Mesothelial cell of epicardium (in vitro differentiated cells): ENCODE measurements at places on chromosomes 6 and 20. TPM values are rescaled to one million over a fixed set of nuclear protein-coding genes. Genes with fewer than 3 reads are reported as not detected.

- H3K36me3 ChIP-seq = peaks cover 5% of the 10 kb centered on the region
- H3K4me3 ChIP-seq = no peak overlapping the region
- no peaks in the 10 kb centered on the region for H3K27me3 ChIP-seq
- no peak for DNase-seq
- H3K27ac ChIP-seq = no peak overlapping the region
Observed at GRCh38 chr20:4022386-4023286, 7.3 kb upstream of the RNF24 start.

GRCh38 chr6:81633391-81633790 is 119.1 kb downstream of the TENT5A start:
- H3K4me1 ChIP-seq = peaks cover 2% of the 10 kb centered on the region
- H3K27ac ChIP-seq = no peak overlapping the region
- peaks cover 3% of the 10 kb centered on the region for H3K36me3 ChIP-seq
- H3K4me3 ChIP-seq = no peak overlapping the region

Gene ACTL10
- total RNA-seq = 0.63 to 0.86 TPM (median 0.66 TPM) in 3 replicates

Gene MUC21
- total RNA-seq = not detected in 3 replicates

Gene C6orf58
- total RNA-seq = 0.18 to 0.51 TPM (median 0.38 TPM) in 3 replicates

- no peaks in the 10 kb centered on the region for H3K36me3 ChIP-seq
- peaks cover 4% of the 10 kb centered on the region for H3K4me1 ChIP-seq
- H3K27me3 ChIP-seq = peaks cover 9% of the 10 kb centered on the region
- H3K4me3 ChIP-seq = no peak overlapping the region
- DNase-seq = no peak
- H3K27ac ChIP-seq = no peak overlapping the region
Observed at GRCh38 chr6:18270216-18270615, 5.9 kb upstream of the DEK start.

GRCh38 chr6:134467620-134468019 is 149.7 kb upstream of the SGK1 start:
- no peak overlapping the region for H3K4me3 ChIP-seq
- H3K27me3 ChIP-seq = no peaks in the 10 kb centered on the region
- H3K36me3 ChIP-seq = no peaks in the 10 kb centered on the region
- peaks cover 31% of the 10 kb centered on the region for H3K4me1 ChIP-seq

- H3K4me1 ChIP-seq = peaks cover 43% of the 10 kb centered on the region
- no peak overlapping the region for H3K4me3 ChIP-seq
- H3K27ac ChIP-seq = peak overlapping the region; percentile 26
- no peaks in the 10 kb centered on the region for H3K36me3 ChIP-seq
- no peak for DNase-seq
- no peaks in the 10 kb centered on the region for H3K27me3 ChIP-seq
Observed at GRCh38 chr20:53940907-53941545, 129.4 kb downstream of the BCAS1 start.

Gene PLEKHG1
- total RNA-seq = 65.7 to 69.4 TPM (median 69.3 TPM) in 3 replicates

GRCh38 chr6:16776394-16777017 is 15.2 kb upstream of the ATXN1 start:
- peak overlapping the region; percentile 79 for H3K27ac ChIP-seq
- no peaks in the 10 kb centered on the region for H3K36me3 ChIP-seq
- no peak for DNase-seq
- H3K4me3 ChIP-seq = no peak overlapping the region
- H3K4me1 ChIP-seq = peaks cover 22% of the 10 kb centered on the region

- DNase-seq = no peak
- no peak overlapping the region for H3K27ac ChIP-seq
- no peaks in the 10 kb centered on the region for H3K36me3 ChIP-seq
- peaks cover 40% of the 10 kb centered on the region for H3K27me3 ChIP-seq
Observed at GRCh38 chr6:6495851-6496250, 92.7 kb upstream of the LY86 start.

Gene OOEP
- not detected in 3 replicates for total RNA-seq

DNA sequence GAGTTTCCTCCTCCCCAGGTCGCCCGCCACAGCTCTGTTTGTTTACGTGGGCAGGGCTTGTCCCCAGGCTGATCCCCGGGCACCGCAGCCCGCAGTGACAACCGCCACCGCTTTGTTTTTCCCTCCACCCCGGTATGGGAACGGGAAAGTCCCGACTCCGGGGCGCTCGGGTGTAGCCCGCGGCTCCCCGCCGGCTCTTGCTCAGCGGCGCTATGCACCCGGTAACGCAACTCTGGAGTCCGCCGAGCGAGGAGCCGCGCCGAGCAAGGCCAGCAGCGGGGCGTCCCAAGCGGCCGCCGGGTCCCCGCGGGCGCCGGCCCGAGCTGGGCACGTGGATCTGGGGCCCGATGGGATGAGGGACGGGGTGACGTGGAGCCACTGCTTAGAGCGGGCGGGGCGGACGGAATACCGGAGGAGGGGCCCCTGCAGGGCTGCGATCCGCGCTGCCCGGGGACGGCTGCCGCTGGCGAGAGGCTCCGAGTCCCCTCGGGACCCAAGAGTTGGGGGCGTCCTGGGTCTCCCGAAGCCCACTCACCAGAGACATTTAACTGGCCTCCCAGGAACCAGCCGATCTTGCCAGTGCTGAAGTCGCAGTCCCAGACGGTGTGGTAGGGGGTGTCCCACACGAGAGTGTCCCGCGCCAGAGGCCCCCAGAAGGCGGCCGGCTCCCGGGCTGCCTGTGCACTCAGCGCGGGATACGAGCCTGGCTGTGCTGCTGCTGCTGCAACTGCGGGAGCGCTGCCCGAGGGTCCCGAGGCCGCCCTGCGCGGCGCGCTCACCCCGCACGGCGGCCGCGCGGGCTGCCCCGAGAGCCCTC is 497 bp downstream of the ACSS1 start:
- H3K4me1 ChIP-seq = peaks cover 6% of the 10 kb centered on the region
- peak overlapping the region; percentile 61 for H3K4me3 ChIP-seq
- DNase-seq = peak; percentile 63

GRCh38 chr6:152463164-152463563 is 174.0 kb downstream of the SYNE1 start:
- no peak overlapping the region for H3K4me3 ChIP-seq
- H3K27me3 ChIP-seq = peaks cover 10% of the 10 kb centered on the region
- H3K4me1 ChIP-seq = no peaks in the 10 kb centered on the region
- no peak for DNase-seq

GRCh38 chr20:3248167-3248992 is 9.4 kb upstream of the SLC4A11 start:
- peaks cover 62% of the 10 kb centered on the region for H3K27me3 ChIP-seq
- no peaks in the 10 kb centered on the region for H3K4me1 ChIP-seq
- H3K36me3 ChIP-seq = peaks cover 11% of the 10 kb centered on the region
- no peak overlapping the region for H3K4me3 ChIP-seq
- no peak overlapping the region for H3K27ac ChIP-seq

GRCh38 chr6:22653980-22654610 is 84.7 kb downstream of the HDGFL1 start:
- no peaks in the 10 kb centered on the region for H3K27me3 ChIP-seq
- no peak for DNase-seq
- peaks cover 33% of the 10 kb centered on the region for H3K4me1 ChIP-seq
- H3K4me3 ChIP-seq = no peak overlapping the region
- H3K36me3 ChIP-seq = no peaks in the 10 kb centered on the region

GRCh38 chr6:121383478-121383877 is 49.2 kb upstream of the TBC1D32 start:
- no peaks in the 10 kb centered on the region for H3K27me3 ChIP-seq
- H3K36me3 ChIP-seq = no peaks in the 10 kb centered on the region
- no peak overlapping the region for H3K27ac ChIP-seq

GRCh38 chr20:36392989-36393388 is 86.8 kb downstream of the DLGAP4 start:
- H3K4me1 ChIP-seq = no peaks in the 10 kb centered on the region
- DNase-seq = no peak
- H3K27me3 ChIP-seq = peaks cover 13% of the 10 kb centered on the region
- no peak overlapping the region for H3K4me3 ChIP-seq

DNA sequence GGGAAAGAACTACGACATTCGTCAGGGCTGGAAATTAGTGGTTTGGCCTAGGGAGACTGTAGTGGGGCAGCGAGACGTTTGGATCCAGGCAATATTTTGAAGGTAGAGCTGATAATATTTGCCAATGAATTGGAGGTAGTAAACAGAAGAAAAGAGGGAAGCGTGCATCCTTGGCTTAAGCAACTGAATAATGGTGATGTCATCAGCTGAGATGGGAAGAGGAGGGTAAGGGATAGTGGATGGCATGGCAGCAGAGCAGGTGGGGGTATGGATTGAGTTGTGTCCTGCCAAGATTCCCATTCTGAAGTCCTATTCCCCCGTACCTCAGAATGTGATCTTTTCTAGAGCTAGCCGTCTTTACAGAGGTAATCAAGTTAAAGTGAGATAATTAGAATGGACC is 119.2 kb downstream of the PDE7B start:
- H3K4me3 ChIP-seq = no peak overlapping the region
- no peak for DNase-seq
- no peak overlapping the region for H3K27ac ChIP-seq
- H3K4me1 ChIP-seq = peaks cover 21% of the 10 kb centered on the region
- no peaks in the 10 kb centered on the region for H3K36me3 ChIP-seq

Gene TBPL1
- total RNA-seq = 29.3 to 31.0 TPM (median 30.5 TPM) in 3 replicates

GRCh38 chr6:11055127-11055627 is 11.1 kb upstream of the ELOVL2 start:
- no peak for DNase-seq
- no peaks in the 10 kb centered on the region for H3K4me1 ChIP-seq
- no peak overlapping the region for H3K4me3 ChIP-seq

DNA sequence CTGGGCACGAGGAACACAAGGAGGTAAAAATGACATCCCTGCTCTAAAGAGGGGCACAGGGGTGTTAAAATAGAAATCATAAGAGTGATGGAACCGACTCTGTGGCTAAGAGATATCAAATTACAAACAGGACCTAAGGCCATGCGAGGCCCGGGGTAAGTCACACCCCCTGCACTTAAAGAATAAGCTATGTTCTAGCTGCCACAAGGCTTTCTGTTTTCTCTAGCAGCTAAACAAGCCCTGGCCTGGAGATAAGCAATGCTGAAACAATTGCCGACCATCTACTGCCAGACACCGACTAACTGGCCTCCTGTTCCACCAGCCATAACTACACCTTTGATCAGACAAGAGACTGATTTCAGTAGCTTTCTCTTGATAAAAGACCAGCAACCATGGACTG is 32.4 kb downstream of the MDGA1 start:
- H3K27me3 ChIP-seq = peaks cover 5% of the 10 kb centered on the region
- DNase-seq = no peak
- peaks cover 14% of the 10 kb centered on the region for H3K4me1 ChIP-seq
- no peak overlapping the region for H3K4me3 ChIP-seq
- no peak overlapping the region for H3K27ac ChIP-seq

Gene HLA-DRB1
- 4.5 to 5.4 TPM (median 5.3 TPM) in 3 replicates for total RNA-seq

Gene HIVEP1
- total RNA-seq = 63.4 to 69.4 TPM (median 64.0 TPM) in 3 replicates

- peak overlapping the region; percentile 60 for H3K4me3 ChIP-seq
- peaks cover 8% of the 10 kb centered on the region for H3K4me1 ChIP-seq
- no peak overlapping the region for H3K27ac ChIP-seq
- H3K36me3 ChIP-seq = no peaks in the 10 kb centered on the region
Observed at GRCh38 chr20:64042054-64042781, 6.2 kb downstream of the C20orf204 start.

GRCh38 chr20:49889001-49889934 is 26.1 kb downstream of the SPATA2 start:
- no peak for DNase-seq
- H3K4me3 ChIP-seq = no peak overlapping the region
- H3K36me3 ChIP-seq = peaks cover 11% of the 10 kb centered on the region
- H3K27ac ChIP-seq = no peak overlapping the region

GRCh38 chr6:41901882-41902519 is 6.8 kb upstream of the USP49 start:
- H3K27ac ChIP-seq = no peak overlapping the region
- DNase-seq = no peak
- no peak overlapping the region for H3K4me3 ChIP-seq
- H3K36me3 ChIP-seq = peaks cover 18% of the 10 kb centered on the region

DNA sequence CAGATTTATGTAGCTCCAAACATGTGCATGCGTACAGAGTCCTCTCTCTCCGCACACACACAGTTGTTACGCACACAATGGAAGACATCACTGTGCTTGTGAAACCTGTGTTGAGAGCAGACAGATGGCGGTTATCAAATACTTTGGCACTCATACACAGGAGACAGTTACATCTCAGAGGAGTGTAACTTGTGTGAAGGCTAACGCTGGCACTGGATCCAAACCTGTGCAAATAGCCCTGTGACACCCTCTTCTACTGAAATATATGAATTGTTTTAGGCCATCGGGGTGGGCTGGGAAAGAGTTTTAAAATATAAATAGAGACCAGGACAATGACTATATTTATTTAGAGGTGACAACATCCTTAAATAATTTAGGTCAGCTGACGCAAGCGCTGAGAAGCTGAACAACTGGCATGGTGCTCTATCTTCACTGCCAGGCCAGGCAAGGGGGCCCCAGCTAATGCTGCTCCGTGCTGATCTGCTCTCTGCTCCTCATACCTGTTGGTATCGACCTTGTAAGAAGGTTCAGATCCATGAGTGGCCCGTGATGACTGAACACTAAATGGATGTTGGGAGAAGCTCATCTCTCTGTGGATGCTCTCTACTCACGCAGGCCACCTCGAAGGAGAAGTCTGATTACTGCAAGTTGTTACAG is 69.4 kb downstream of the FOXC1 start:
- no peak overlapping the region for H3K4me3 ChIP-seq
- no peak for DNase-seq
- peaks cover 9% of the 10 kb centered on the region for H3K36me3 ChIP-seq
- peak overlapping the region; percentile 88 for H3K27ac ChIP-seq

DNA sequence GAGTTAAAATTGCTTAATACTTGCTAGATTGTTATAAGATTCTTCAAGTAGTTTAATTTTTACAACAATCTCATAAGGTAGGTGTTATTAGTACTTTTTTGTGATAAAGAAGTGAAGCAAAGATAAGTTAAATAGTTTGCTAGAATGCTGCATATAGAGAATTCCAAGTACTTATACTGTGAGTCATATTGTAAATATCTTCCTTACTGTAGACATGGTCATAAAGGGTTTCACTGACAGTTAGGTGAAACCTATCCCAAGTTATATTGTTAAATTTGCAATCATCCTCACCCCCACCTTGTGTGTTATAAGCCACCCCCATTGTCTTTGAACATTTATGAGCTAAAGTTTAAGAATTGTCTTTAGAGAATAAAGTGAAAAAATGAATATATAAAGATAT is 142.0 kb downstream of the FAM83B start:
- H3K36me3 ChIP-seq = no peaks in the 10 kb centered on the region
- H3K27me3 ChIP-seq = no peaks in the 10 kb centered on the region
- no peak overlapping the region for H3K4me3 ChIP-seq

DNA sequence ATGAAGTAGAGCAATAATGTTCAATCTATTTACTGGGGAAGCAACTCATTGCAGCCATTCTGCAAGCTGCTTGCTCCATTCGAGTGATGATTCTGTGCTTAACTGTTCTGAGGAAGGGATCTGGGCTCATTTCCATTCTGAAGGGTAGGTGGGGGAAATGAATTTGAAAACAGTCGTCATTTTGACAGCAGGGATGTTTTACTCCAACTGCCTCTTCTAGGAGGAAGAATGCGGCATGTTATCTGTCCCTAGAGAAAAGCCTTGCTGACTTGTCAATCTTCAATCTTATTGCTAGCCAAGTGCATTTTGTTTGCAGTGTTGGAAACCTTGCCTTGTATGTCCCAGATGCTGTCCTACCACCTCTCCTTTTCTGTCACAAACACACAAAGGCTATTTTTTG is 105.9 kb downstream of the PRDM13 start:
- H3K27me3 ChIP-seq = peaks cover 6% of the 10 kb centered on the region
- no peak for DNase-seq
- no peaks in the 10 kb centered on the region for H3K4me1 ChIP-seq
- no peak overlapping the region for H3K27ac ChIP-seq
- no peaks in the 10 kb centered on the region for H3K36me3 ChIP-seq
